HT-29 (cell line): ENCODE measurements at places on chromosomes 11 and 22. TPM values are rescaled to one million over a fixed set of nuclear protein-coding genes. Genes with fewer than 3 reads are reported as not detected.
A peak's percentile ranks its signal among the peaks of the same experiment; 100 is the strongest.

GRCh38 chr11:28981381-28981780 lies 873.2 kb downstream of the METTL15 start:
- no peak for DNase-seq

DNA sequence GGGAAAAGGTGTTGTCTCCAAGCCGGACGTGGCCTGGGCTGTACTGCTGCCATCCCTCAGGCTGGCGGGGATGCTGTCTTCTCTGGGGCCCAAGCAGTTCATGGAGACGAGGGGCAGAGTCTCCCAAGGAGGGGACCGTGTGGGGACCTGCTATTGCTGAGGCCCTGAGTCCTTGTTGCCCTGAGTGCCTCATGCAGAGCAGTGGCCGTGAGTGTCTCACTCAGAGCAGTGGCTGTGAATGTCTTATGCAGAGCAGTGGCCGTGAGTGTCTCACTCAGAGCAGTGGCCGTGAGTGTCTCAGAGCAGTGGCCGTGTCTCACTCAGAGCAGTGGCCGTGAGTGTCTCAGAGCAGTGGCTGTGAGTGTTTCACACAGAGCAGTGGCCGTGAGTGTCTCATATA lies 54.7 kb downstream of the GRAMD4 start:
- no peak for DNase-seq

DNA sequence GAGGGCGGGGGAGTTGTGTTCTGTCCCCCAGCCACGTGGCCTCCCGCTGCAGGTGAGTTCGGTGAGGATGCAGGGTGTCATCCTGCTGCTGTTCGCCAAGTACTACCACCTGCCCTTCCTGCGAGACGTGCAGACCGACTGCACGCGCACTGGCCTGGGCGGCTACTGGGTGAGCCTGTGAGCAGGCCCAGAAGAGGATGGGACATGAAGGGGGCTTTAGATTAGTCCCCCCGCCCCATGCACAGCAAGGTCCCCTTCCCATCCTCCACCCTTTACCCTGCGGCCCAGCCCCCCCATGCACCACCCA lies 4.1 kb downstream of the INPP5J start:
- no peak for DNase-seq

- DNase-seq, result no peak
Observed at GRCh38 chr22:38729946-38730345, 24.2 kb downstream of the GTPBP1 start.

GRCh38 chr11:72146625-72147024 lies 11.1 kb downstream of the FOLR3 start:
- no peak for DNase-seq

DNA sequence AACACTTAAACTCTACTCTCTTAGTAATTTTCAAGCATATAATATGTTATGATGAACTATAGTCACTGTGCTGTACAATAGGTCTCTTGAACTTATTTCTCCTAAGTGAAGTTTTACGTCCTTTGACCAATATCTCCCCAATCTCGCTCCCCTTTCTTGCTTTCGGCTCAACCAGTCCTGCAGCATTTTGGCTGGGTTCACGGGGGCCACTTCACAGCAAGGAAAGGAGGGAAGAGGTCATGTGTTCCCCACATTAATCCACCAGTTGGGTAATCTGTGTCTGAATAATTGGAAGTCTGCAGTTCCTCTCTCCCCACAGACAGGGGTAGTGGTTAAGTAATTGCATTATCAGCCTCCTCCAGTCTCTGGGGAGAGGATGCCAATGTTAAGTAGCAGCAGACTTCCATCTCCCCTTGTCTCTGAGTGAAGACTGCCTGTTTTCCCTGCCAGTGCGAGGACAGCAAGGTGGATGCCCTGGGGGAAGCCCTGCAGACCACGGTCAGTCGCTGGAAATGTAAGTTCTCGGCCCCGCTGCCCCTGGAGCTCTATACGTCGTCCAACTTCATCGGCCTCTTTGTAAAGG lies 59.2 kb upstream of the CRTAM start:
- DNase-seq, result no peak

DNA sequence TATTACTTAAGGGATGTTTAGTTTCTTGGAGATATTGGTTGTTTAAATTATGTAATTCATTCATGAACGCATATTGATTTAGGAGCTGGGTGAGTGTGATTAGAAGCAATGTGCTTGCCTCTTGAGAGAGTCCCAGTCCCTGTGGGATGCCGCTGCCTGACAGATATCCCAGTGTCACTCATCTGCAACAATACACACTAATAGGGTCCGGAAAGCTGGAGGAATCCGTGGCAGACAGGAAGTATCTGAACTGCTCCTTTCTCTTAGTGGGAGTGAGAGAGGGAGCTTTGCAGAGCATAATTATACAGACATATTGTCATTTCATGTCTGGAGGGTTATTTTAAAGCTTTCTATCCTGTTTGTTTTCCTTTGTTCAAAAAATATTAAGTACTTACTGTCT lies 17.4 kb downstream of the AMOTL1 start:
- DNase-seq, result no peak

DNA sequence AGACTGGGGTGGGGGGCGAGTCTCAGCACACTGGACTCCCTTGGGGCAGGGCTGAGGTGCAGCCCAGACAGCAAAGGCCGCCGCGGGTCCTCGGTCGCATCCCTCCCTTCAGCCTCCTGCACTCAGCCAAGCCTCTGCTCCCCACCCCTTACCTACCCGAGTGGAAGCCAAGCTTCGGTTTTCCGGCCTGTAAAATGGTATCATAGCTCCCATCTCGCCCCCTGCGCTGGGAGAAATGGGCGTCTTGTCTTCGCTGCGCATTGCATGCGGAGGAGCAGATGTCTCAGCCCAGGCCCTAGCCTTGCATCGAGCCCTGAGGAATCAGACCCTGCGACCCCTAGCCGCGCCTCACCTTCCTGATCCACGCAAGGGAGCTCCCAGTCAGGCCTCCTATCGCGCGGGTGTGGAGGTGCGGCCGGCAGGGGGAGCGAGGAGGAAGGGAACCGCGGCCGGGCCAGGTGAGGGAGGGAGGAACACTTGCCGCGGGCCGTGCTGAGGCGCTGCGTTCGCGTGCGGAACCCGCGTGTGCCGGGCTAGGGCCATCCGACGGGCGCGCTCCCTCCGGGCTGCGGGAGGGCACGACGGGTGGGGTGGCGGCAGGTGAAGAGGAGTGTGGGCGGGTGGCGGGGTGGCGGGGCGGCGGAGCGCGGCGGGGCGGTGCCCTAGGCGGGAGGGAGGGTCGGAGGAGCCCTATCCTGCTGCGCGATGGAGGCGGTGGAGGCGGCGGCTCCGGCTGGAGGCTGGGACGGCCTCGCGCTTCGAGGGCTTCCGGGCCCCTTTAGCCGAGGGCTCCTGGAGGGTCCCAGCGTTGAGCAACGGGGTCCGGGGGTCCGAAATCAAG lies 4.1 kb upstream of the TBX1 start:
- peak; percentile 90 for DNase-seq

DNA sequence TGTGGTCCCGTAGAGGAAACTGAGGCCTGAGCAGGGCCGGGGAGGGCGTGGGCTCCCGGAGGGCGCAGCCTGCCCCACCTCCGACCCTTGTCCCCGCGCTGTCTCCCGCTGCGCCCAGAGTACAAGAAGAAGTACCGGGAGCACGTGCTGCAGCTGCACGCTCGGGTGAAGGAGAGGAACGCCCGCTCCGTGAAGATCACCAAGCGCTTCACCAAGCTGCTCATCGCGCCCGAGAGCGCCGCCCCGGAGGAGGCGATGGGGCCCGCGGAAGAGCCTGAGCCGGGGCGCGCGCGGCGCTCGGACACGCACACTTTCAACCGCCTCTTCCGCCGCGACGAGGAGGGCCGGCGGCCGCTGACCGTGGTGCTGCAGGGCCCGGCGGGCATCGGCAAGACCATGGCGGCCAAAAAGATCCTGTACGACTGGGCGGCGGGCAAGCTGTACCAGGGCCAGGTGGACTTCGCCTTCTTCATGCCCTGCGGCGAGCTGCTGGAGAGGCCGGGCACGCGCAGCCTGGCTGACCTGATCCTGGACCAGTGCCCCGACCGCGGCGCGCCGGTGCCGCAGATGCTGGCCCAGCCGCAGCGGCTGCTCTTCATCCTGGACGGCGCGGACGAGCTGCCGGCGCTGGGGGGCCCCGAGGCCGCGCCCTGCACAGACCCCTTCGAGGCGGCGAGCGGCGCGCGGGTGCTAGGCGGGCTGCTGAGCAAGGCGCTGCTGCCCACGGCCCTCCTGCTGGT lies 1.9 kb downstream of the NLRP6 start:
- DNase-seq, result peak; percentile 28

- no peak for DNase-seq
Observed at GRCh38 chr22:37346505-37346895, 64.2 kb downstream of the CYTH4 start.

DNA sequence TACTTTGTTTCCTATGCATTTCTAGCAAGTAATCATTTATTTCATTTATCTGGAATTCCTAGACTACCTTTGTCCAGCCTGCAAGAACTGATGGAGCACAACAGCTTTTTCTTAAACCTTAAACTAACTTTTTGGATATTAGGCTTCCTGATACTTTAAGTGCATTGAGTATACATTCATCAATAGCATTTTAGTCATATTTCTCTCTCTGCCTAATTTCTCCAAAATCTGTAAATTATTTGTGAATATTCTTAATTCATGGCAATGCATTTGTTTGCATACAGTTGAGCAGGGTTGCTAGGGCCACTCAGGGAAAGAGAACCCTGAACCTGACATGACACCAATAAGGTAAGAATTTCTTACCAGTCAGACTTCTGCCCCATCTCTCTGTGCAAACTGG lies 29.1 kb upstream of the APLNR start:
- DNase-seq, result no peak

GRCh38 chr22:46402505-46402904 lies 67.0 kb downstream of the TRMU start:
- DNase-seq, result no peak

DNA sequence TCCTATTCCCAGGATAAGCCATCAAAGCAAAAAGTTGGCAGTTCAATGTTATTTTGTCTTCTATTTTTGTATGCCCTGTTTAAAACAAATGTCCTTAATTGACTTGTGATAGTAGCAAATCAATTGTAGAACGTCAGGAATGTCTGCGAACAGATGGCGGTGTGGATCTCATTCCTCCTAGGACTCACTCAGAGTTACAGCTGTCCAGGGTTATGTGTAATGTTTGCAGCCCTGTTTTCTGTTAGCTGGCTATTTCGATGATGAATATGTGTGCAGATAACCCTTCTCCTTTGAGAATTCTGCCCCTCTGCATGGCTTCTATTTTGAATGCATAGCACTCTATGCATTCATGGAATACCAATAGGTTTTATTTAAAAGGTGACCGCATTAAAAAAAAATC lies 1248.0 kb upstream of the CNTN5 start:
- no peak for DNase-seq

GRCh38 chr22:45291931-45292290 lies 7.2 kb downstream of the UPK3A start:
- DNase-seq, result no peak

DNA sequence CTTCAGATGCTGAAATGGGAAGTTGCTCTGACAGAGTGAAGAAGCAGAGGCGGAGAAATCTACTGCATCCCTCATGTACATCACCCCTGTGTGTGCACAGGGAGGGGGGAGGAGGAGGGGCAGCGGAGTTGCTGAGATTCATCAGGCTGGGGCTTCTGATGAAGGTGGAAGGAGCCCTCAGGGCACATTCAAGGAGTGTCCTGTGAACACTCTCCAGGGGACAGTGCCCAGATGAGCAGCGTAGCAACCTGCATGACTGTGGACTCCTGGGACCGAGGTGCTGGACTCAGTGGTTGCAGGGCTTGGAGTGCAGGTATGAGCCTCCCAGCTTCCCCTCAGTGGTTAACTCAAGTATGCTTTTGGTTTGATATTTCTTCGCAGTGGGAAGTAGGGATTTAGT lies 257.8 kb upstream of the B3GAT1 start:
- DNase-seq, result no peak

DNA sequence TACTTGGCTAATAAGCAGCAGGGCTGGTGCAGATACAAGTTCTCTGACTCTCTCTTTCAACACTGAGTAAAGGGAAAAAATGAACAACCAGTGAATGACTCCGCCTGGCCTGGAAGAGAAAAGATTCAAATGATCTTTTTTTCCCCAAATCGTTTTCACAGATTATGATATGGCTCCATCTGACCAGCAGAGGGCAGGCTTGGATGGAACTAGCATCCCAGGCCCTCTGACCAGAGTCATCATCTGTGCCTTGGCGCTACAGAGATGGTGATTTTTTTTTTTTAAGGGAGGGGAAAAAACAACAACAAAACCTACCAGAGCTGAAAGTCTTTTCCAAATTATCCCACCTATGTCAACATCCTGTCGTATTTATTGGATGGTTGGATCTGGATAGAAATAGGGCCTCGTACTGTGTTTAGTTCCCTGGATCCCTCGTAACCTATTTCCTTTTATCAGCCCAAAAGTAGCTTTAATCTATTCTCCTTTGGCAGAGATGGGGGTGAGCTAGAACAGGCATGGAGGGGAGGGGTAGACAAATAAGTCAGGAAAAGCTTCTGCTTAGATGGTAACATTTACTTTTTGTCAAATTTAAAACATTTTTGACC lies 69.7 kb downstream of the PRSS23 start:
- peak; percentile 81 for DNase-seq

DNA sequence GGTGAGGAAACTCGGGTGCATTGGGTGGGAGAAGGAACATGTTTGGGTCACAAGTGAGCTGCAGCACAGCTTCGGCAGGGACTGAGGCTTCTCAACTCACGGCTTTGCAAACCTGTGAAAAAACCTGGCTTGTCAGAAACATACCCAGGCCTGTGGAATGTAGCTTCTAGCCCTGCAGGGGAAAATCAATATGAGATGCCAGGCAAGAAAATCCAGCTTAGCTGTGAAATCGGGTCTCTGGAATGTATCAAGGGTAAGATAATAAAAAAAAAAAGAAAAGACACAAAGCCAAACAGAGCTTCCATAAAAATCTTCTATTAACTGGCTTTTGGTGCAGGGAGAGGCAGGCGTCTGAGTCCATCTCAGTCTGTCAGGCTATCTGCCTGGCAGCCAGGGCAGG lies 28.5 kb downstream of the UQCR10 start:
- no peak for DNase-seq

GRCh38 chr11:1404461-1405185 lies 14.9 kb downstream of the BRSK2 start:
- DNase-seq, result no peak

- no peak for DNase-seq
Observed at GRCh38 chr11:95360377-95361075, 129.5 kb upstream of the SESN3 start.

DNA sequence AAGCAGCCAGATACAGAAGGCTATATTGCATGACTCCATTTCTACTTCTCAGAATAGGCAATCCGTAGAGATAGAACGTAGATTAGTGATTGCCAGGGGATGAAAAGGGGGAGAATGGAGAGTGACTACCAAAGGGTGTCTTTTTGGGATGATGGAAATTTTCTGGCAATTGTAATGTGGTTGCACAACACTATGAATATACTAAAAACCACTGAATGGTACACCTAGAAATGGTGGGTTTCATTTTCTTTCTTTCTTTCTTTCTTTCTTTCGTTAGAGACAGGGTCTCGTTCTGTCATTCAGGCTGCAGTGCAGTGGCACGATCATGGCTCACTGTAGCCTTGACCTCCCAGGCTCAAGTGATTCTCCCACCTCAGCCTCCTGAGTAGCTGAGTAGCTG lies 54.4 kb downstream of the BID start:
- no peak for DNase-seq

- no peak for DNase-seq
Observed at GRCh38 chr11:10476927-10477689, 22.0 kb downstream of the AMPD3 start.

The CXCR5 gene
- not detected in 2 replicates for total RNA-seq

The MMP1 gene
- total RNA-seq, result not detected in 2 replicates

The FAT3 gene
- total RNA-seq, result not detected in 2 replicates

The GRAMD1B gene
- total RNA-seq, result 83.4 and 92.4 TPM in 2 replicates

The LUZP2 gene
- total RNA-seq, result not detected in 2 replicates

The OR52K1 gene
- not detected in 2 replicates for total RNA-seq

The MUC6 gene
- total RNA-seq, result 0.08 and 0.31 TPM in 2 replicates

The CHST1 gene
- total RNA-seq, result not detected in 2 replicates

The APOBEC3H gene
- not detected in 2 replicates for total RNA-seq

The ACRV1 gene
- not detected in 2 replicates for total RNA-seq

The C11orf65 gene
- total RNA-seq, result 0.64 TPM in 1 of 2 replicates, not detected in the other

The BCO2 gene
- total RNA-seq, result 0.84 and 3.8 TPM in 2 replicates
